ENCODE measurements at places on chromosomes 2 and 18. TPM values are rescaled to one million over a fixed set of nuclear protein-coding genes. Genes with fewer than 3 reads are reported as not detected.
A peak's percentile ranks its signal among the peaks of the same experiment; 100 is the strongest.

GRCh38 chr18:34548120-34548972 lies 161.8 kb upstream of the DTNA start:
- DNase-seq, result no peak

Gene MYO7B
- total RNA-seq, result 0.26 TPM

GRCh38 chr18:6215888-6216287 lies 198.8 kb downstream of the L3MBTL4 start:
- no peak for DNase-seq

- no peak for DNase-seq
Measured at GRCh38 chr18:46518438-46518837, 138.6 kb downstream of the LOXHD1 start.

- DNase-seq, result no peak
Measured at GRCh38 chr2:141692829-141693228, 438.0 kb downstream of the LRP1B start.

GRCh38 chr2:199378948-199379650 lies 78.6 kb downstream of the SATB2 start:
- no peak for DNase-seq

Gene LYPD6B
- not detected for total RNA-seq

Gene SCN9A
- not detected for total RNA-seq

Gene MBD5
- total RNA-seq, result 44.8 TPM

DNA sequence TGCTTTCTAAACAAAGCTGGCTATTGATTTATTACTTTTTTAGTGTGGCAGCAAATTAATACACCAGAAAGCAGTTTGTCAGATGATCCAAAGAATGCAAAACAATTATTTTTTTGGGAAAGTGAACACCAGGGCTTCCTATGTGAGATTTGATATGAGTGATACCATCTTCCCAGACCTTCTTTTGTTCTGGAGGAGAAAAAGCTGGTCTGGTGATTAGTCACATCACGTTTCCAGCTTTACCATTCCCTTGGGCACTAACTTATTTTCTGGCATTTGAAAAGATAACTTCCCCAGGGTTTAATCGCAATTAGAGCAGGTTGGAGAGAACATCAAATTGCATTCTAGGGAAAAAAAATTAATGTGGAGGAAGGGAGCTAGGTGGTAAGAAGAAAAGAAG lies 182.9 kb upstream of the TANK start:
- no peak for DNase-seq

Gene PSTPIP2
- 4.1 TPM for total RNA-seq

DNA sequence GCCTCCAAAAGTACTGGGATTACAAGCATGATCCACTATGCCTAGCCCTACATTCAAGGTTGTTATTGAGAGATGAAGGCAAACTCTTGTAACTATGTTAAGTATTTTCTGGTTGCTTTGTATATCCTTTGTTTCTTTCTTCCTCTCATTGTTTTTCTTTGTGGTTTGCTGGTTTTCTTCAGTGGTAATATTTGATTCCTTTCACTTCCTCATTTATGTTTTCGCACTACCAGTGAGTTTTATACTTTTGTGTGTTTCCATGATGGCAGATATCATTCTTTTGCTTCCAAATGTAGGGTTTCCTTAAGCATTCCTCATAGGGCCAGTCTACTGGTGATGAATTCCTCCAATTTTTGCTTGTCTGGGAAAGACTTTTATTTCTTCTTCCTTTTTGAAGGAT lies 90.2 kb downstream of the NCK2 start:
- DNase-seq, result no peak

DNA sequence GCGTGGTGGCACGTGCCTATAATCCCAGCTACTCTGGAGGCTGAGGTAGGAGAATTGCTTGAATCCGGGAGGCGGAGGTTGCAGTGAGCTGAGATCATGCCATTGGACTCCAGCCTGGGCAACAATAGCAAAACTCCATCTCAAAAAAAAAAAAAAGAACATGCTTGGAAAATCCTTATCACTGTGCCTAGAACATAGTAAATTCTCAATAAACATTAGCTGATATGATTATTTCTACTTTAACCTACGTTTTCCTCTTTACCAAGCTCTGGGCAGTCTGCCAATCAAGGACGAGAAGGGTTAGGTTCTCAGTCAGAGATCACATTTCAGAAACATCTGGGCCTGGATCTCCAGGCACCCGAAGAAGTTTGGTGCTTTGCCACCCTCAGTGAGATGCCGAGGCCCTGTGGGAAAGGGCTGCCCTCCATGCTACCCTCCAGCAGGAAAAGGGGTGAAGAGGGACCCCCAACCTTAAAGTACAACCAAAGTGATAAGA lies 107.7 kb downstream of the BCL11A start:
- DNase-seq, result no peak

- DNase-seq, result no peak
Measured at GRCh38 chr2:10285556-10286198, 17.0 kb upstream of the HPCAL1 start.

- DNase-seq, result no peak
Measured at GRCh38 chr18:80213182-80213581, 34.1 kb downstream of the PARD6G start.

DNA sequence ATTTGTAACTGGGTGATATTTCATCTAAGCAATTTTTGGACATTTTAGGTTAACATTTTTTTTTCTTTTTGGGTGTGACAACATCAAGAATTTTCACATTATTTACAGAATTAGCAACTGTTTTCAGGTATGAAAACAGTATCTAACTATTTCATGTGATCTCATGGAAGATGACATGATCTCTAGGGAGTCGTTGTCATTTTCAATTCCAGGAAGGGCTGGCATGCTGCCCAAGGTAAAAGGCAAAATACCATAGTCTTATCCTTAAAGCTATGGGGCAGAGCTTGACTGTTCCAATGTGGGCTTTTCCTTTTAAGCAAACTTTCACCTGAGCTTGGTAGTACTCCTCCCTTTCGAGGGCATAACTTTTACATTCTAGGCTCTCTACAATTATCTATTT lies 443.7 kb downstream of the DSEL start:
- DNase-seq, result no peak

Gene REG3A
- not detected for total RNA-seq

Gene ERICH2
- total RNA-seq, result not detected

DNA sequence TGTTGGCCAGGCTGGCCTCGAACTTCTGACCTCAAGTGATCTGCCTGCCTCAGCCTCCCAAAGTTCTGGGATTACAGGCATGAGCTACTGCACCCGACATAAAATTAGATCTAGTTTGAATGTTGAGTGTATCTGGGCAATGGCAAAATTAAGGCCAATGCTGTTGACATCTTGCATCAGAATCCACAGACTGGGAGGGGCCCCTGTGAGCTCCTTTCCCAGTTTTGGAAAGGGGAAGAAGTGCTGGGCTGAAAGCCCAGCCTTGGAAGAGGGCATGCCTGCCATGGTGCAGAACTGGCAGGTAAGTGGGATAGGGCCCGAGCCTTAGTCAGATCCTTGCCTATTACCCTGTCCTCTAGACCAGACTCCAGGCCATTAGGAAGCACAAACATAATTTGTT lies 4.5 kb upstream of the MYOM1 start:
- DNase-seq, result no peak

DNA sequence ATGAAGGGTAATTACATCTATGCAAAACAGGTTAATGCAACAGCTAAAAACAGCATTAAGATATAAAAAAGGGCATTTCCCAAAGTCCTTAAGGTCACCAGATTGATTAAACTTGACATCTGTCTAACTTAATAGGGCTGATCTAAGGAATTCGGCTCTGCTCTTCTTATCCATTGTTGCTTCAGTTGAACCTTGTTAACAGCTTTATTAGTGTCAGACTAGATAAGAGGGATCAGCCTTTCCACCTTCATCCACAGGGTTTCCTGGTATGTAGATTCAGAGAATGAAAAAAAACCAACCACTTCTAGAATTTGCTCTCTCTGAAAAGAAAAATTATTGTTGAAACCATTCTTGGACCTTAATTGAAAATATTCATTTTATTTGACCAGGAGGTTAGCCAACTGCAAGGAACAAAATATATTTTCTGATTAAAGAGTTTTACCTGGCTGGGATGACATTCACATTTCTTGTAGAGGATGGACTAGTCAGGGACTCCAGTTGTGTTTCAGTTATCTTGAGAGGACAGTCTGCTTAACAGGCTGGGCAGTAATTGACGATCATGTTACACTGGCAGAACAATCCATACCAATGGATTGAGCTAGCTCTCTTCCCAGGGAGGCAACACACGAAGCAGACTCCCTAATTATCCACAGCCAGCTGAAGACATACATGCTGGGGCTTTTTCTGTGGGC lies 357.4 kb upstream of the ACVR2A start:
- no peak for DNase-seq

Gene SIX3
- not detected for total RNA-seq

GRCh38 chr2:79994965-79995364 lies 309.6 kb downstream of the LRRTM1 start:
- no peak for DNase-seq

- no peak for DNase-seq
Measured at GRCh38 chr2:231222318-231223000, 24.0 kb downstream of the ARMC9 start.

Gene ARMC9
- total RNA-seq, result 3.2 TPM

DNA sequence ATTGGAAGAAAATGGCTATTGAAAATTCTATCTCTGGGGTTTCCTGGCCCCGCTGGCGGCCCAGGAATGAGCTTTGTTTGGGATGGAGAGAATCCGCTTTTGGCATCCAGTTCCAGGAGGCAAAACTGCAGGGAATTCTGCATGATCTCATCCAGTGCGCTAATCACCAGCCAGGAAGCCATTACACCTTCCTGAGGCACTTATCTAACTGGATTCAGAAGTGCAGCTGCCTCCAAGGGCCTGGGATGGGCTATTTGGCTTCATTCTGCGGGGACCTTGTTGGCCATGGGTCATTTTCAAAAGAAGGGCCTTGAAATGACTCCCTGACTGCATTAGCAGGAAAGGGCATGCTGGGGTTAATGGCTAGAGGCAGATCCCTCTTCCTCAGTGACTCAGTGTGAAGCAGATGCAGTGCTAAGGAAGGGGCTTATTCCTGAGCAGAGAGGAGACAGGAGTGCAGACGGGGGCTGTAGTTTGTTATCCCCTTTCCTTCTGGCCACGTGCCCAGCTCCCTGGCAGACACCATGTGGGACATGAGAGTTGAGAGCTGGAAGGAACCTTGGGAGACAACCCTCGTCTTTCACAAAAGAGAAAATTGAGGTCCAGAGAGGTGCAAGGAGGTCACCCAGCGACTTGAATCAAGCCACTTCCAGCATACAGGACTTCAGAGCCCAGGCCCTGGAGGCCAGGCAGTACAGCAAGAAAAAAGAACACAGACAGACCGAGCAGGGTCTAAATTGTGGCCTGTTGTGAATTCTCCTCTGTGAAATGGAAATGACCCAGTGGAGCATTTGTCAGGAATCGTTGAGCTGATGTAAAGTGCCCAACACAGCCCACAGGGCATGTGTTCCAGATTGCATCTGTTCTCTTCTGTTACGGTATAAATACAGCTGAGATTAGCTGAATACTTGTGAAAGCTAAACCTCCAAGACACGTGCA lies 161.8 kb downstream of the PRKCE start:
- DNase-seq, result no peak

- DNase-seq, result no peak
Measured at GRCh38 chr2:133841900-133842299, 273.6 kb upstream of the NCKAP5 start.

- no peak for DNase-seq
Measured at GRCh38 chr2:54092940-54093339, 22.5 kb upstream of the ACYP2 start.

DNA sequence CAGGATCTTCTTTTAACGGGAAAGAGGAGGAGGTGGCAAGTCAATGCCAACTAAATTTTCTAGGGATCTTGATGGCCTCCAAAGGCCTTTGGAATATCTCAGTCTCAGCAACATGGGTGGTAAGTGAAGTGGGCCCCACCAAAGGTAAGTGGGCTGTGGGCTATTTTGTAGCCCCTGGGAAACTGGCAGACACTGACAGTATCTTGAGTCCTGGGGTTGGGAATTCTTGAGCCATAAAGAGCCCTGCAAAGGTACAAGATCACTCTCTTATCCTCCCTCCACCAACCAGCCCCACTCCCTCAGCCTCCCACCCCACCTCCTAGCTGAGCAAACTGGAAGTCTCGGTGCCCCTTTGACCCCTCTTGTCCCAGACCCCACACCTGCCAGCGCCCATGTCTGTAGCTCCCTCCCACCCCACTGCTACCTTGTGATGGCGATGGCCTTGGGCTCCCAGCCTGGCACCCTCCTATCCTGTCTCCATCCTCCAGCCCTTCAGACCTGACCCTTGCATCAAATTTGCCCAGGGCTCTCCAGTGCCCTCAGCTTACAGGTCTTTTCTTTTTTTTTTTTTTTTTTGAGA lies 8.5 kb downstream of the ATP6V1B1 start:
- no peak for DNase-seq

Gene CYP1B1
- 16.0 TPM for total RNA-seq

DNA sequence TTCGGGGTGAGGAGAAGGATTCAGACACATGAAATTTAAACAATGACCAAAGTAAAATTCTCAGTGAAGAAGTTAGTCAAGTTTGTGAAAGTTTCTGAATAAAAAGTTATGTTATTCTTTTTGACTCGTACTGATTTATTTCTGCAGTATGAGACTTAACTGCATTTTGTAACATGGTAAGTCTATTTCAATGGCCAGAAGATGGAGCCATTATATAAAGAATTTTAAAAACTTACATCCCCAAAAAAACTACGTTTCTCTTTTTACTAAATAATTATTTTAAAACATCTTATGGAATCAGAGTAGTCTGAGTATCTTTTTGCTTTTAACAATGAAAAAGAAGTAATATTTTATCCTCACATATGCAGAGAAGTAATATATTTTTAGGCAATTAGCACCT lies 51.4 kb upstream of the SCN1A start:
- no peak for DNase-seq

GRCh38 chr2:227720680-227721079 lies 2.9 kb upstream of the SLC19A3 start:
- no peak for DNase-seq

GRCh38 chr2:212495046-212495445 lies 43.6 kb downstream of the ERBB4 start:
- no peak for DNase-seq

Gene SIX2
- total RNA-seq, result not detected

GRCh38 chr2:138621139-138621538 lies 119.6 kb downstream of the SPOPL start:
- no peak for DNase-seq

DNA sequence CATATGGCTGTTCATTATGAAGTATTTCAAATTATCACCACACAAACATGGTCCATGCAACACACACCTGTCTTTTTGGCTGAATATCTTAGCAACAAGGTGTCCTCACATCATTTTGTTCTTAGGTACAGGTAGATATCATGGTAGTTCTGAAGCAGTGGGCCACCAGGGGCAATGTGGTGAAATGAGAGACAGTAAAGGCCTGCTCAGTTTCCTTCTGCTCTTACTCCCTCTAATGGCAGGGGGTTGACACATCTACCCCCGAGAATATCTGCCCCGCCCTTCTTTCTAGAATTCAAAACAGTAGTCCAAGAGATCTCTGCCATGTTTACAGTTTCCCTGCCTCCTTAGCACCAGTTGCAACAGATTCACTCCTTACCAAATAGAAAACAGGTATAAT lies 147.0 kb upstream of the KLHL14 start:
- DNase-seq, result no peak

GRCh38 chr2:156435718-156436496 lies at the start of gene GPD2:
TSS of gene GPD2 (plus strand) at chr2:156436379. CDS start at chr2:156476106, 39,727 bp downstream.
- peak; percentile 67 for DNase-seq

Gene CHRNG
- total RNA-seq, result not detected
